ENCODE measurements at places on chromosomes 6 and 20. TPM values are rescaled to one million over a fixed set of nuclear protein-coding genes. Genes with fewer than 3 reads are reported as not detected.

Gene BPIFB4
- not detected for total RNA-seq

Gene PSORS1C1
- total RNA-seq = 3.2 TPM

Gene ANKS1A
- total RNA-seq = 13.8 TPM

DNA sequence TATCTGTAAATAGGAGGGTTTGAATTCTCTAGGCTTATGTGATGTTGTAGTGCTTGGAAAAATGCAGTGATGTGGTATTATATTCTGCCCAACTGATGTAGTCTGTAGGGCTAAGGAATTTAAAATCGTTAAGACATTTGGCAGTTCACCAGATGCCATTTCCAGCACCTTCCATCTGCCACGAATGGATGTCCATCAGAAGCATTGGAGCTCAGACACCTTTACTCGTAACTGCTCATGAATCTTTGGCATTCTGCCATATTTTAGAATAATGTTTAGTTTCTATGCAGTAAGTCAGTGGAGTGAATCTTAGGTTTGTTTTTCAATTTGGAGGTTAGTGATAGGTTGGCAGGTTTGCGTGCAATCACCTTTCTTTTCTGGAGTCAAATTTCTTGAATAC is 2.4 kb upstream of the SYTL3 start:
- peaks cover 17% of the 10 kb centered on the region for H3K36me3 ChIP-seq
- H3K4me3 ChIP-seq = no peak overlapping the region

- H3K4me3 ChIP-seq = no peak overlapping the region
- no peaks in the 10 kb centered on the region for H3K36me3 ChIP-seq
- no peak for DNase-seq
- H3K27me3 ChIP-seq = peaks cover 20% of the 10 kb centered on the region
These were observed 6.0 kb downstream of the HLA-DMA start for GRCh38 chr6:32946893-32947292.

DNA sequence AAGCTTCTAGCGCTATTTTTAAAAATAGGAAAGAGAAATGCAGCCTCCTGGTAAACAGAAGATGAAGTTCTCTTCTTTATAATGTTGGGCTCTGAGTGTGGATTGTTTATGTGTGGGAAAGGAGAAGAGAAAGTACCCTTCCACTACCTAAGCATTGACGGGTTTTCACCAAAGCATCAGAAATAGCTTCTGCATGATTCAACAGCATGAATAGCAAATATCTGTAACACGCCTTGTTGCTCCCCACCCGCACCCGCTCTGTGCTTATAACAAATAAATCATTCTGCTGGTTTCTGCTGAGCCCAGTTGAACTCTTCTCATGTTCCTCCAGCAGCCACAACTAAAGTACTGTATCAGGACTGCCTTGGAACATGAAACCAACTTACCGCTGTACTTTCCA is 20.7 kb downstream of the TXLNB start:
- H3K4me3 ChIP-seq = no peak overlapping the region
- no peaks in the 10 kb centered on the region for H3K36me3 ChIP-seq
- H3K27me3 ChIP-seq = peaks cover 5% of the 10 kb centered on the region
- H3K4me1 ChIP-seq = no peaks in the 10 kb centered on the region
- no peak for DNase-seq
- H3K27ac ChIP-seq = no peak overlapping the region

DNA sequence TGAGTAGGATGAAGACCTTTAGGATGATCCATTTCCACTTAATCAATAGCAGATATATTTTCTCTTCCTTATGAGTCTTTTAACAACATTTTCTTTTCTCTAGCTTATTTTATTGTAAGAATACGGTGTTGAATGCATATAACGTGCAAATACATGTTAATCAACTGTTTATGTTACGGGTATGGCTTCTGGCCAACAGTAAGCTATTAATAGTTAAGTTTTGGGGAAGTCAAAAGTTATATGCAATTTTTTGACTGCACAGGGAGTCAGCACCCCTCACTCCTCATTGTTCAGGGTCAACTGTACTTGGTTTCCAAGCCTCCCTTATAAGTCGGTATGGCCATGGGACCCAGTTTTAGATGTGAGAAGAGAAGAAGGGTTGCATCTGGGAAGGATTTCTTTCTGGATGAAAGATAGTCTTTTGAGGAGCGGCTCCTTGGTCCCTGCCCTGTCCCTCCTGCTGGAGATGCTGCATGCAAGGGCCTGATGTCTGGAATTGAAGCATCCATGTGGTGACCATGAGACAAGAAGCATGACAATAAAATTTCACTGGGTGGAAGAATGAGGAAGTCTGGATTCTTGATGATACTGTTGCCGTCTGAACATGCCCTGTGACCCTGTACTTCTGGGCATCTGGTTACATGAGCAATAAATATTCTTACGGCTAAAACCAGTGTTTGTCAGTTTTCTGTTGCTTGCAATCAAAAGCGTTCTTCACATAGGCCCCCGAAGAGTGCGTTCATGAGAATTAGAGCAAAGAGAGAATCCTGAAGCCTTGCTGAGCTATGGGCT is 194.7 kb upstream of the PMEPA1 start:
- no peaks in the 10 kb centered on the region for H3K36me3 ChIP-seq
- H3K27me3 ChIP-seq = peaks cover 35% of the 10 kb centered on the region
- H3K27ac ChIP-seq = no peak overlapping the region
- H3K4me3 ChIP-seq = no peak overlapping the region
- peaks cover 28% of the 10 kb centered on the region for H3K4me1 ChIP-seq

All from HFFc6 (cell line).